ENCODE measurements at places on chromosomes 12 and 14.
A peak's percentile ranks its signal among the peaks of the same experiment; 100 is the strongest.

DNA sequence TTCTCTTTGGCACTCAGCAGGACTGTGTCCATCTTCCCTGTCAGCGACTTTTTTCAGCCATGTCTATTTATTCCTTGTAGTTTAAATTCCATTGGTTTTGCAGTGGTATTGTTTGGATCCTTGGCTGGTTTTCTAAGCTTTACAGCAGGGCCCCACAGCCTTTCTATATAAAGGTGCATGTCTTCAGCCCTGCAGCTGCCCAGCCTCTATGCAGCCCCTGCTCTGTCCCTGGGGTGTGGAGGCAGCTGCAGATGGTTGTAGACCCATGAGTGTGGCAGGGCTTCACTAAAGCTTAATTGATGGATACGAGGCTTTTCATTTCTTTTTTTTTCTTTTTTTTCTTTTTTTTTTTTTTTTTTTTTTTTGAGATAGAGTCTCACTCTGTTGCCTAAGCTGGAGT is 29.7 kb downstream of the SFSWAP start:
- peaks cover 10% of the 10 kb centered on the region for H3K4me1 ChIP-seq
- DNase-seq, result no peak
- H3K36me3 ChIP-seq, result peaks cover 79% of the 10 kb centered on the region
- no peak overlapping the region for H3K27ac ChIP-seq

GRCh38 chr14:51725061-51725460 is 73.4 kb downstream of the FRMD6 start:
- peak overlapping the region; percentile 55 for H3K27ac ChIP-seq
- H3K36me3 ChIP-seq, result peaks cover 96% of the 10 kb centered on the region
- no peaks in the 10 kb centered on the region for H3K27me3 ChIP-seq
- H3K4me1 ChIP-seq, result peaks cover 6% of the 10 kb centered on the region
- DNase-seq, result no peak

GRCh38 chr14:77041881-77042545 is 13.5 kb upstream of the IRF2BPL start:
- peaks cover 69% of the 10 kb centered on the region for H3K4me1 ChIP-seq
- DNase-seq, result peak; percentile 90

DNA sequence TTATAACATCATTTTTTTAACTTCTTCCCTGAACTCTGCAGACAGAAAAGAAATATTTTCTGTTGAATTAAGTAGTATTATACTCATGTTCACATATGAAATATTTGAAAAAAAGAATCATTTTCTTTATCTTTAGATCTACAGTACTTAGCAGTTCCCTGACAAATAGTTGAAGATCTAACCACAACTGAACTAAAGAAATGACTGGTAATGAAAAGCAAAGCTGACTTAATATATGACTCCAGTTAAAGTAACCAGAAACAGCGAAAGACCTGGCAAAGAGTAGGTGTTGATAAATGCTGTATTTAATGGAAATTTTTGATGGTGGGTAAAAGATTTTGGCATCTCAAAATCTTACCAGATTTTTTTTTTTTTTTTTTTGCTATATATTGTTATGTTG is 207.1 kb upstream of the SLC16A7 start:
- DNase-seq, result no peak
- no peaks in the 10 kb centered on the region for H3K36me3 ChIP-seq
- no peak overlapping the region for H3K4me3 ChIP-seq
- no peak overlapping the region for H3K27ac ChIP-seq
- peaks cover 2% of the 10 kb centered on the region for H3K4me1 ChIP-seq

- peaks cover 27% of the 10 kb centered on the region for H3K36me3 ChIP-seq
- peak; percentile 84 for DNase-seq
- H3K4me1 ChIP-seq, result peaks cover 2% of the 10 kb centered on the region
- no peaks in the 10 kb centered on the region for H3K27me3 ChIP-seq
- H3K4me3 ChIP-seq, result no peak overlapping the region
These were observed 45.4 kb downstream of the DCAF5 start for GRCh38 chr14:69107407-69108003.

DNA sequence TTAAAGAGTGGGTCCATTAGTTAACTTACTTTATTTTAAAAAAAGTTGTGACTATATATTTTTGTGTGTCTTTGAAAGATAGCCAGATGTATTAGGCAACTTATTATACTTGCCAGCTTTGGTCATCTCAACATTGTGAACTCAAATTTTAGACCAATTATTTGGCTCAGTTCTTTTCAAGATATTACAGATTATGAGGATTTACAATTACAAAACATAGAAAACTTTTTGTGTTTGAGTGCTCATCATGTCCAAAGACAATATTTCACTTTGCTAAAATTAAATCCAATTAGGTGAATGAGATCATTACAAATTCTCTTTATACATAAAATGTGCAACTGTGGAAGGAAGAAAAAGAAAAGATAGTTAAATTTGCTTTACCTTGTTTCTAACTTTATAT is 18.3 kb upstream of the PDE3A start:
- H3K4me3 ChIP-seq, result no peak overlapping the region
- H3K27ac ChIP-seq, result no peak overlapping the region

DNA sequence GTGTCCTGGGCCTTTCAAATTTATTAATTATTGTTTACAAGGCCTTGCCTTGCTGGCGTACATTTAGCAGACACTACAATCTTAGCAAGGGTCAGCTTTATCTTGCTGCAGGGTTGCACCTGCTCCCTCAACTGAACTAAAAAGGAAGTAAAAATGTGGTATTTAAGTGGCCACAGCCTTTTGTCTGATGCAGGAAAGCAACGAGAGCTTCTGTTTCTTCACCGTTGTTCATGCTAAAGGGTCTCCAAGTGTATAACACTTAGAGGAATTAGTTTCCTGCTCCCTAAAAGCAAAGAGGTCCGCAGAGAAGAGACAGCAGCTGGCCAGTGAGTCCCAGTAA is 62.8 kb upstream of the EGLN3 start:
- H3K4me3 ChIP-seq, result no peak overlapping the region
- H3K27me3 ChIP-seq, result peaks cover 4% of the 10 kb centered on the region
- no peak for DNase-seq
- H3K36me3 ChIP-seq, result no peaks in the 10 kb centered on the region
- H3K4me1 ChIP-seq, result peaks cover 7% of the 10 kb centered on the region
- H3K27ac ChIP-seq, result no peak overlapping the region

DNA sequence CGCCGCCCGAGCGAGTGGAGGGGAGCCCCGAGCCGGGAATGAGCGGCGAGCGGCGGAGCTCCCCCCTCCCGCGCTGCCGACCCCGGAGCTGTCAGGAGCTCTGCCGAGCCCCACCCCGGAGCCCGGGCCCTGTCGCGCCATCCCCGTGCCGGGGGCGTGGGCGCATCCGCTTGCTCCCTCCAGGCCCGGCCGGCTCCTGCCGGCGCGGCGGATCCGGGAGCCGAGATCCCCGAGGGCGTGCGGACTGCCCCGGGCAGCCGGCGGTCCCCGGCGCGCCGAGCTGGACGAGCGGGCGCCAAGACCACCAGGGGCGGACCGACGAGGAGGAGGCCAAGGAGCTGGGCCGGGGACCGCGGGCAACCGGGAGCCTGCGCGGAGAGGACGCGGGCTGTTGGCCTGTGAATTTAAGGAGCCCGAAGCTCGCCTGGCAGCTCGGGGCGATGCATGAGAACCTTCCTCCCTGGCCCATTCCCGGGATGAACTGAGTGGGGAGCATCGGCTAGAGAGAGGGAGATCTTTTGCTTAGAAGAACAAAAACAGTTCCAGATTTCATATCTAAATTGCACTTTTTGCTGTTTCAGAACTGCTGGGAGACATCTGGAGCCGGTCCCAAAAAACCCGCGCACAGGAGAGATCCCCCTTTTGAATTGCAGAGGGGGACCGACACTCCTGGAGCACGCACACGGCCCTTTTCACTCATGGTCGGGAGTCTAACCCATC is 2.0 kb downstream of the PTHLH start:
- H3K36me3 ChIP-seq, result peaks cover 6% of the 10 kb centered on the region
- no peak for DNase-seq
- peaks cover 41% of the 10 kb centered on the region for H3K4me1 ChIP-seq
- peak overlapping the region; percentile 90 for H3K4me3 ChIP-seq

- peaks cover 46% of the 10 kb centered on the region for H3K4me1 ChIP-seq
- H3K27me3 ChIP-seq, result no peaks in the 10 kb centered on the region
These were observed 678 bp downstream of the ZBTB25 start for GRCh38 chr14:64502887-64503433.

DNA sequence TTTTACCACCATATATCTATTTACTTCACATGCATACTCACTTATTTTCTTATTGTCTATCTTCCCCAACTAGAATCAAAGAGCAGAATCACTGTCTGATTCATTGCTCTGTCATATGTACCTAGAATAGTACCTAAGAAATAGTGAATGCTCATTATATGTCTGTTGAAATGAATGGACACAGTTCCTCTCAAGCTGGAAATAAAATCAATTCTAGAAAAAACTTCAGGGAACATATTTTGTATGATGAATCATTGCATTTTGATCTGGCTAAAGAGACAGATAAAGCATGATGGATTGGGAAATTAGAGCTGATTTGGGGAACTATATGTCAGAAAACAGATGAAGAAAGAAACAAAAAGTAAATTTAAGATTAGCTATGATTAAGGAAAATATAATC is 623.3 kb downstream of the C12orf50 start:
- H3K4me1 ChIP-seq, result peaks cover 10% of the 10 kb centered on the region
- H3K27ac ChIP-seq, result peak overlapping the region; percentile 20
- DNase-seq, result no peak
- H3K27me3 ChIP-seq, result no peaks in the 10 kb centered on the region
- H3K4me3 ChIP-seq, result no peak overlapping the region
- no peaks in the 10 kb centered on the region for H3K36me3 ChIP-seq

- H3K4me3 ChIP-seq, result no peak overlapping the region
- no peaks in the 10 kb centered on the region for H3K36me3 ChIP-seq
- H3K27me3 ChIP-seq, result no peaks in the 10 kb centered on the region
- peaks cover 14% of the 10 kb centered on the region for H3K4me1 ChIP-seq
These were observed 435.2 kb upstream of the DCN start for GRCh38 chr12:91617818-91618217.

- H3K27me3 ChIP-seq, result no peaks in the 10 kb centered on the region
- H3K4me1 ChIP-seq, result peaks cover 15% of the 10 kb centered on the region
- no peaks in the 10 kb centered on the region for H3K36me3 ChIP-seq
- no peak for DNase-seq
These were observed 28.4 kb upstream of the FOXN3 start for GRCh38 chr14:89445273-89445973.

- no peaks in the 10 kb centered on the region for H3K4me1 ChIP-seq
- H3K27ac ChIP-seq, result no peak within 1 kb of the TSS
- peak; percentile 89 for DNase-seq
- H3K36me3 ChIP-seq, result no peaks in the 10 kb centered on the region
These were observed at the start of gene ERBB3 for GRCh38 chr12:56079723-56080555. ERBB3 (plus strand) TSS chr12:56080165; CDS start chr12:56080301, 136 bp downstream.

GRCh38 chr12:67546746-67547145 is 101.8 kb upstream of the DYRK2 start:
- no peak for DNase-seq
- no peak overlapping the region for H3K27ac ChIP-seq
- H3K36me3 ChIP-seq, result no peaks in the 10 kb centered on the region
- H3K27me3 ChIP-seq, result no peaks in the 10 kb centered on the region
- peaks cover under 1% of the 10 kb centered on the region for H3K4me1 ChIP-seq

DNA sequence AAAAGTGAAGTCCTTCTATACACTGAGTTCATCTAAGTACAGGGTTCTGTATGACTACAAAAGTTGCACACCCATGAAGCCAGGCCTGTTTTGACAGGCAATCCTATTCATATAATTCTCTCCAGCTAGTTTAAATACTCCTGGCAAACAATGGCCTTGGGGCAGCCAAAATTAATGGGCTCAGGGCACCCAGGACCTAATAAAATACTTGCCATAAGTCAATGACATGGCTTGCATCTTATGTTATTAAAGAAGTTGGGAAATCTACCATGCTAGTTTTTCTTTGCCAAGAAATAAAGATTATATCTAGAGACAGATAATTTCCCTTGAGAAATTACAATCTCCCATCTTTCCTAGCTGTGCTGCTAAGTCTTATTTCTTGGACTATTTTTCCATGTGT is 11.1 kb upstream of the TMTC1 start:
- H3K27me3 ChIP-seq, result no peaks in the 10 kb centered on the region
- peaks cover 20% of the 10 kb centered on the region for H3K4me1 ChIP-seq
- no peak overlapping the region for H3K27ac ChIP-seq
- no peak overlapping the region for H3K4me3 ChIP-seq
- H3K36me3 ChIP-seq, result no peaks in the 10 kb centered on the region
- no peak for DNase-seq

DNA sequence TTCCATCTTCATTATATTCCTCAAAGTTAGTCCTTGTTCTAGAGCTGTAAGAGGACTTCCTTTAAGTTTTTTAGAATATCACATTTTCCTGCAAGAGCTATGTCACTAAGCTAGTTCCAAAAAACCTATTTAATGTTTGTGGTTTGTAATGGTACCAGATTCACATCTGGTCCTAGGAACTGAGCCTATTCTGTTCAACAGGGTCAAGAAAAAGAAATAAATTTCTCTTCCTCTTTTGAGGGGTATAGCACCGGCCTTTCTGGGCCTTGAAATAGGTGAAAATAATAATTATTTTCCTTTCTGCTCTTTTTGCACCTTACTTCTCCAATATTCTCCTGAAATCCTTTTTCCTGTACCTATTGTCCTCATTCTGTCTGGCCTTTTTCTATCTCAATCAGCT is 3.6 kb upstream of the STXBP6 start:
- no peak overlapping the region for H3K27ac ChIP-seq
- peaks cover 14% of the 10 kb centered on the region for H3K4me1 ChIP-seq
- no peaks in the 10 kb centered on the region for H3K36me3 ChIP-seq
- DNase-seq, result no peak
- H3K4me3 ChIP-seq, result no peak overlapping the region

- H3K27me3 ChIP-seq, result no peaks in the 10 kb centered on the region
- H3K27ac ChIP-seq, result no peak overlapping the region
- H3K36me3 ChIP-seq, result no peaks in the 10 kb centered on the region
- no peak for DNase-seq
- H3K4me3 ChIP-seq, result no peak overlapping the region
- H3K4me1 ChIP-seq, result peaks cover 17% of the 10 kb centered on the region
These were observed 9.7 kb upstream of the BHLHE41 start for GRCh38 chr12:26134540-26134939.

DNA sequence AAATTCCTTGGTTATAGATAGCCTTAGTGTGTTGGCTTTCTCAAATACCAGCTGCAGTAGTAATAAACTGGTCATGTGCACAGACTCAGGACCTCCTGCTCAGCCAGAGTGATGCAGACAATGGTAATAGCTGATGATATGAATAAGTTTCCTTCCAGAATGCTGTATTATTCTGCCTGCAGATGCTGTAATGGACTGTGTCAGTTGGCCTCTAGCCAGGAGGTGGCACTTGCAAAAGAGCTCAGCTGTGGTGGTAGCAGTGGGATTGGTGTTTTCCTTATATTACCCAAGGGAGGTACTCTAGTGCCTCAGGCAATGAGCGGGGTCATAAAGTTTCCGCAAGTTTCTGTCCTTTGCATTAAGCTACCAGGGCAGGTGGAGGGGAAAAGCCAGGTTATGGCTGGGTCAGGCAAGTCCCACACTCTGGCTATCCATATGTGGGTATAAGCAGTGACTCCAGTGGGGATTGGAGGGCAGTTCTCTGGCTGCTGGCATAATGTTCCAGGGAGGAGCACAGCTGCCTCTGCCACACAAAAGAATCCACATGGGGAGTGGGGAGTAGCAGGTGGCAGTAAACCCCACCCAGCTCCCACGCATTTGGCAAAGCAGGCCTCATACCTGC is 14.0 kb upstream of the MUCL1 start:
- DNase-seq, result peak; percentile 5
- H3K4me1 ChIP-seq, result no peaks in the 10 kb centered on the region
- H3K27ac ChIP-seq, result no peak overlapping the region
- no peak overlapping the region for H3K4me3 ChIP-seq
- no peaks in the 10 kb centered on the region for H3K36me3 ChIP-seq

GRCh38 chr14:68518761-68519670 is 273.9 kb downstream of the ZFP36L1 start:
- no peaks in the 10 kb centered on the region for H3K27me3 ChIP-seq
- H3K36me3 ChIP-seq, result peaks cover 5% of the 10 kb centered on the region
- peaks cover 33% of the 10 kb centered on the region for H3K4me1 ChIP-seq
- peak overlapping the region; percentile 98 for H3K27ac ChIP-seq
- no peak overlapping the region for H3K4me3 ChIP-seq
- DNase-seq, result peak; percentile 54

- H3K36me3 ChIP-seq, result no peaks in the 10 kb centered on the region
- H3K4me1 ChIP-seq, result peaks cover 18% of the 10 kb centered on the region
- no peak within 1 kb of the TSS for H3K4me3 ChIP-seq
- H3K27me3 ChIP-seq, result no peaks in the 10 kb centered on the region
These were observed at the start of gene EVL for GRCh38 chr14:100065111-100065871. EVL (plus strand) TSS chr14:100065422; CDS start chr14:100065501, 79 bp downstream.
